A172 (cell line): ENCODE measurements at places on chromosomes 16 and 17.

DNA sequence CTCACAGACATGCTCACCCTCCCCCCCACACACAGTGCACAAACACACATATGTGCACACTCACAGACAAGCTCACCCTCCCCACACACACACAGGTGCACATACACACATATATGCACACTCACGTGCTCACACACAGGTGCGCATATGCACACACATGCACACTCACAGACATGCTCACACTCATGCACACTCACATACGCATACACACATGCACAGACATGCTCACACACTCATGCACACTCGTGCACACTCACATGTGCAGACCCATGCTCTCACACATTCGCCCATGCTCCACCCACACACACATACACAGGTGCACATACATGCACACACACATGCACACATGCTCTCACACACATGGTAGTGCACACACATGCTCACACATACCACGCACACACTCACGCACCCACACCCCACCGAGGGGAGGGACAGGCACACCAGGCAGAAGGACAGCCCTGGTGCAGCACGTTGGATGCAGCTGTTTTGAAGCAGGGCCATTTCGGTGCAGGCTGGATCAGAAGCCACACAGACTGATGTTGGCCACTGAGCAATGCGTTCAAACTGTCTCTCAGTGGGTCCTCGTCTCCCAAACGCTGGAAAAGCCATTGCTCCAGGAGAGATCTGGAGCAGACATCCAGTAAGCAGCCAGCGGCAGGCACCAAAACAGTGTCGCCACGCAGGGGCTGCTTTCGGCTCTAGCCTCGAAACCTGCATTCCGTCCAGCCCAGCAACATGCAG is 86.2 kb upstream of the ZNF469 start:
- DNase-seq: no peak

- DNase-seq: peak; percentile 40
These were observed 27.2 kb downstream of the MAP3K14 start for GRCh38 chr17:45289301-45290268.

- DNase-seq: peak; percentile 40
These were observed 68.7 kb downstream of the RAI1 start for GRCh38 chr17:17749921-17750320.

DNA sequence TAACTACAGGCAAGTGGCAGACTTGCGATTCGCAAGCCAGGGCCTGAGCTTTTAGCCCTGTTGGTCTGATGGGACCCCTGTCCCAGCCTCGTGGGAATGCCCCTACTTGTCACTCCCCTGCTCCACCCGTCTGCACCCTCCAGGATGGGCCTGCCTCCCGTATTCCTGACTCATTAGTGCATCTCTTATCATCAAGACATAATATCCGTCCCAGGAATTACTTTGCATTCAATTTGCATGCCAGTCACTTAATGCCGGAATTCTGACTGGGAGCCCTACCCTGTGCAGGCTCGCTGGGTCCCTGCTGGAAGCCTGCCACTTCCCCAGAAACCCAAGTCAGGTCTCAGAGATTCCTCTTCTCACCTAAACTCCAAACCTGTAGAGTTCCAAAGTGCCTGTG is 3.3 kb downstream of the PRSS53 start:
- DNase-seq: no peak

DNA sequence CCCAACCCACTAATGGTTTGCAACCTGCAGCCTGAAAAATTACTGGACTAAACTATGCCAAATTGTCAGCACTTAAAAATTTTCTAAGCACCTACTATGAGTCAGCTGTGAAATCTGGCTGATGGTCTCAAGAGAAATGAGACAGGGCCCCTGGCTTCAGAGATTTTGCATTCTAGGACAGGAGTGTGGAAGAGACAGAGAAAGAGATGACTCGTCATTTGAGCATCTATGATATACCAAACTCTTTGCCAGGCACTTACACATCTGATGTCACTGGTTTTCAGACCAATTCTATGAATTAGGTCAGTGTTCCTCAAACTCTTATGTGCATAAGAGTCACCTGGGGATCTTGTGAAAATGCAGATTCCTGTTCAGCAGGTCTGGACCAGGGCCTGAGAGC is 44.4 kb downstream of the CLEC19A start:
- peak; percentile 75 for DNase-seq

DNA sequence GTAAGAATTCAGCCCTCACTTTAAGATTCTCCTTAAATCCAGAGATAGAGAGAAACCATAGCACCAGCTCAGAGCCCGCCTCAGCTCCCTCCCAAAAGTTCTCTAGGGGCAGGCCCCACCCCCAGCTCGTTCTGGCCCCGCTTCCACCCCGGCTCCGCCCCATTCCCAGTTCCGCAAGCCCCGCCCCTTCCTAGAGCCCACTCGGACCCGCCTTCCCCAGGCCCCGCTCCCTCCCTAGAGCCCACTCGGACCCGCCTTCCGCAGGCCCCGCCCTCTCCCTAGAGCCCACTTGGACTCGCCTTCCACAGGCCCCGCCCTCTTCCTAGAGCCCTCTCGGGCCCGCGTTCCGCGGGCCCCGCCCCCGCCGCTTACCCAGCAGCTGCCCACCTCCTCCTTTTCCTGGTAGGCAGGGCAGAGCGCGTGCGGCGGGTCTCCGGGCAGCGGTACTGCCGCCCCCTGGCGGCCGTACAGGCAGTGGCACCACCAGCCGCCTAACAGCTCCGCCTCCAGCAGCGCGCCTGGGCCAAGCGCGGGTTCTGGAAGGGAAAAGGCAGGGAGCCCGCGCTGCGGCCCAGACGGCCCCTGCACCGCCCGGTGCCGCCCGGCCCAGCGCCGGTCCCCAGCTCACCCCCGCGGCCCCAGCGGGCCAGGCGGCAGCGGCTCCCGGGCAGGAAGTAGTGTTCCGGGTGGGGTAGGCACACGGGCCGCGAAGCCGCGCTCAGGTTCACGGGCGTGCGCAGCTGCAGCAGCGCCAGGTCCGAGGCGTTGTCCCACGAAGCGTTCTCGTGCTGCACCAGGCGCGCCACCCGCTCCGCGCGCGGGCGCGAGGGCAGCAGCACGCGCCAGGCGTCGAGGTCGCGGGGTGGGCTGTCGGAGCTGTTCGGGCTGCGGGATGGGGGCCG is 6.8 kb upstream of the PRSS8 start:
- DNase-seq: peak; percentile 98

DNA sequence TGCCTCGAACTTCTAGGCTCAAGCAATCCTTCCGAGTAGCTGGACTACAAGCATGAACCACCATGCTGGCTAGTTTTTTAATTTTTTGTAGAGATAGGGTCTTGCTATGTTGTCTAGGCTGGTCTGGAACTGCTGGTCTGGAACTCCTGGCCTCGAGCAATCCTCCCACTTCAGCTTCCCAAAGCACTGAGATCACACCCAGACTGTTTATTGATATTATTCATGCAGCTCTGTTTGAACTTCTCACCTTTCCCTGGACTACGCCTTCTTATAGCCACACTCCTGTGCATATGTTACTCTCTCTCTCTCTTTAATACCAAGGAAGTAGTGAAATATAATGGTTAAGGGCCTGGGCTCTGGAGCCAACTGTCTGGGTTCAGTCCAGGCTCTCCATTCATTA is 4.6 kb downstream of the COG7 start:
- no peak for DNase-seq

DNA sequence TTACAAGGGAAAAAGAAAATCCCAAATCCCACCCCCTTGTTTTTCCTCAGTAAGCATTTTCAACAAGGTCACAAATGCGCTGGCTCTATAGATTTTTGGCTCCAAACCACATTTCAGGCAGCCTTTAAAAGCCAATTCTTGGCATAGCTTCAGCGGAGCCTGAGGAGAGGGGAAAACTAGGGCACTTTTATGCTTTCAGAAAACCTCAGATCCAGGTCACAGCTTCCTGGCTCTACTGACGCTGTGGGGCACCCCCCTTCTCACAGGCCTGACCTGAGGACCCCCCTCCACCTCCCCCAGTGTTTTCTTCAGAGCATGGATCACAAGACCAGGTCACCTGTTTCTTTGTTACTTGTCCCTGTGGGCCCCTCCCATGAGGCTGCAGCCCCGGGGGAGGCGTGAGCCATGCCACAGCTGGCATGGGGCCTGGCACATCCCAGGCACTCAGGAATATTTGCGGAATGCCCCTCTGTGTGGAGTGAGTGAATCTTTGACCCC is 30.1 kb upstream of the MTSS2 start:
- DNase-seq: peak; percentile 74

- DNase-seq: no peak
These were observed 134.2 kb upstream of the CPHXL start for GRCh38 chr16:75860326-75861053.

- DNase-seq: no peak
These were observed 12.3 kb downstream of the CES4A start for GRCh38 chr16:67000384-67001351.

GRCh38 chr17:40515491-40516041 is 14.1 kb upstream of the TNS4 start:
- DNase-seq: no peak

- no peak for DNase-seq
These were observed 650 bp downstream of the EPN3 start for GRCh38 chr17:50533185-50533584.

GRCh38 chr17:30200106-30200505 is 35.4 kb downstream of the SLC6A4 start:
- DNase-seq: no peak

- DNase-seq: peak; percentile 55
These were observed 367 bp downstream of the MGRN1 start for GRCh38 chr16:4624827-4625559.

DNA sequence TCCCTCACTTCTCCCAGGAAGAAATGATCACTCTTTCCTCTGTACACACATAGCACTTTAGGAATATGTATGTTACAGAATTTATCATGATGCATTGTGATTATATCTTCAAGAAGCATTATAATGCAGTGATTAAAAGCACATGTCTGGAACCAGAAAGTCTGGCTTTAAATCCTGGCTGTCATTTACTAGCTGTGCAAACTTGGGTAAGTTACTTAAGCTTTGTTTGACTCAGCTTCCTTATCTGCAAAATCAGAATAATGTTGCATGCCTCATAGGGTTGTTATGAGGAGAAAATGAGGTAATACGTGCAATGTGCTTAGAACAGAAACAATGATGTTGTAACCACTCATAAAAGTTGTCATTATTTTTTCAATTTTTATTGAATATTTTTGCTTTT is 156.3 kb upstream of the ZKSCAN2 start:
- DNase-seq: peak; percentile 2

DNA sequence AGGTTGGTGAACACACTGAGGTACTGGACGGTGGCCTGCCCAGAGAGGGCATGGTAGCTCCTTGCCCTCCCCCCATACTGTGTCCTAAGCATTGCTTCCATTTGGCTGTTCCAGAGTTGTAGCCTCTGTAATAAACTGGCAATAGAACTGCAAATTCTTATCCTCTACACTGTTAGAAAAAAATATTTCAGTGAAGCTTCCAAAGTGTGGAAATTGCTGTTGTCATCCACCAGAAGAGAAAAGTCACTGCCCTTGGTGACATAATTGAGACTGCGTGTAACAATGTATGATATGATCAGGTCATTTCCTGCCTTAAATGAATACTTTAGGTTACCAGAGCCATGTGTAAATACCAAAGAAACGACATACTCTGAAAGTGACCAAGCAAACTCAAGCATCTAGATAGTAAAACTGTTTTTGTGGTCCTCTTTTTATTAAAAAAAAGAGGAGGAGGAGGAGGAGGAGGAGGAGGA is 65.9 kb downstream of the CEP95 start:
- peak; percentile 46 for DNase-seq

DNA sequence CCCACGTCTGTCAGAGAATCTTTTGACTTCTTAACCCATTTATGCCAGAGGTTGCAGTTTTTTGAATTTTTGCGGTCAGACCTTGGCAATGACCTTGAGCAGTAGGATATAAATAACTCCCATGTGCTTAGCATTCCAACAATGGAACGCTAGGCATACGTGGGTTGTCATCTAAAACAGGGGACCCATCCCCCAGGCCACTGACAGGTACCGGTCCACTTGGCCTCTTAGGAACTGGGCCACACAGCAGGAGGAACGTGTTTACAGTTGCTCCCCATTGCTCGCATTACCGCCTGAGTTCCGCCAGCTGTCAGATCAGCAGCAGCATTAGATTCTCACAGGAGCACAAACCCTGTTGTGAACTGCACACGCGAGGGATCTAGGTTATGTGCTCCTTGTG is 76.8 kb upstream of the LGALS9 start:
- no peak for DNase-seq

GRCh38 chr17:81825841-81826466 is 7.1 kb downstream of the MCRIP1 start:
- DNase-seq: no peak

DNA sequence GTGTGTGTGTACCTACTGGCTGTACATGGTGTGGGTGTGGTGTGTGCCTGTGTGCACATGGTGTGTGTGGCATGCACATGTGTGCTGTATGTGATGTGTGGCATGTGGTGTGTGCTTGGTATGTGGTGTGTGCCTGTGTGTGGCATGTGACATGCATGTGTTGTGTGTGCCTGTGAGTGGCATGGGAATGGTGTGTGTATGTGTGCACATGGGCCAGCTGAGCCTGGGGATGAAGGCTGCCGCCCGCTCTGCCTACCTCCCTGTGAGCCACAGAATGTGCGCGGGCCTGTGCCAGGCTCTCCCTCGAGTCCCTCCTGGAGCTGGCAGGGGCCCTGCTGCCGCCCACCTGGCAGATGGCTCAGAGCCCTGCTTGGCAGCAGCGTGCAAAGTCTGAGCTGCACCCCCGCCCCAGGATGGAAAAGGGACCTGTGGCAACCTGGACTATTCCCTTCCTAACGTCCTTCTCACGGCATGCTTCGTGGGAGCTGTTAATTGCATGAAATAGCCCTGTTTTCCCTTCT is 9.3 kb downstream of the PRSS27 start:
- DNase-seq: no peak

DNA sequence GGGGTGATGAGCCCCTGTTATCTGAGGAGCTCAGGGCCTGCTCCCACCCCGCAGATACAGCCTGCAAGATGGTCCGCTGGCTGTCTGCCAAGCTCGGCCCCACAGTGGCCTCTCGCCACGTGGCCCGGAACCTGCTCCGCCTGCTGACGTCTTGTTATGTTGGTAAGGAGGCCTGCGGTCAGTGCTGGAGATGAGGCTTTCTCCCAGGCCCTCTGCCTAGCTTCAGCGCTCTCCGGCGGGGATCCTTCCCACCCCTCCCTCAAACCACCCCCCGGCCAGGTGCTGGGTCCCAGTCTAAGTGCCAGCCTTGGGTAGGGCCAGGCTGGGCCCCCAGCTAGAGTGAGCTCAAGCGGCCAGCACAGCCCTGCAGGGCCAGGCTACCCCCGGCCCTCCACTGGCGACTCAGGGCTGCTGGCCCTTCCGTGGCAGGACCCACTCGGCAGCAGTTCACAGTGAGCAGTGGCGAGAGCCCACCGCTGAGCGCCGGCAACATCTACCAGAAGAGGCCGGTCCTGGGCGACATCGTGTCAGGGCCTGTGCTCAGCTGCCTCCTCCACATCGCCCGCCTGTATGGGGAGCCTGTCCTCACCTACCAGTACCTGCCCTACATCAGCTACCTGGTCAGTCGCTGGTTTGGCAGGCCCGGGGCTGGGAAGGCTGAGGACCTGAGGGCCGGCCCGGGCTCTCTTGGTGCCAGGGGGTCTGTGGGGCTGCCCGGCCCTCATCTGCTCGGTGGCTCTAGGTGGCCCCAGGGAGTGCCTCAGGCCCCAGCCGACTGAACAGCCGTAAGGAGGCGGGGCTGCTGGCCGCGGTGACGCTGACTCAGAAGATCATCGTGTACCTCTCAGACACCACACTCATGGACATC is 6.1 kb downstream of the WDR81 start:
- DNase-seq: peak; percentile 83
